ENCODE measurements at places on chromosomes 2 and 18. TPM values are rescaled to one million over a fixed set of nuclear protein-coding genes. Genes with fewer than 3 reads are reported as not detected.

DNA sequence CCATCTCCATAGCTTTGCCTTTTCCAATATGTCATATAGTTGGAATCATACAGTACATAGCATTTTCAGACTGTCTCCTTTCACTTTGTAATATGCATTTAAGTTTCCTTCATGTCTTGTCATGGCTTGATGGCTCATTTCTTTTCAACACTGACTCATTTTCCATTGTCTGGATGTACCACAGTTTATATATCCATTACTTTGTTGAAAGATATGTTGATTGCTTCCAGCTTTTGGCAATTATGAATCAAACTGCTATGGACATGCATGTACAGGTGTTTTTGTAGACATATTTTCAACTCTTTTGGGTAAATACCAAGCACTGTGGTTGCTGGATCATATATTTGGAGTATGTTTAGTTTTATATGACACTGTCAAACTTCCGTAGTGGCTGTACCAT lies 26.3 kb downstream of the ACSL3 start:
- no peak for DNase-seq

- no peak for DNase-seq
Observed at GRCh38 chr2:67039517-67040103, 357.5 kb upstream of the ETAA1 start.

GRCh38 chr2:53752385-53752784 lies 15.2 kb upstream of the CHAC2 start:
- no peak for DNase-seq

GRCh38 chr2:10038123-10038522 lies 5.2 kb upstream of the KLF11 start:
- DNase-seq: no peak

GRCh38 chr2:224155896-224156295 lies 116.8 kb upstream of the SERPINE2 start:
- DNase-seq: no peak

DNA sequence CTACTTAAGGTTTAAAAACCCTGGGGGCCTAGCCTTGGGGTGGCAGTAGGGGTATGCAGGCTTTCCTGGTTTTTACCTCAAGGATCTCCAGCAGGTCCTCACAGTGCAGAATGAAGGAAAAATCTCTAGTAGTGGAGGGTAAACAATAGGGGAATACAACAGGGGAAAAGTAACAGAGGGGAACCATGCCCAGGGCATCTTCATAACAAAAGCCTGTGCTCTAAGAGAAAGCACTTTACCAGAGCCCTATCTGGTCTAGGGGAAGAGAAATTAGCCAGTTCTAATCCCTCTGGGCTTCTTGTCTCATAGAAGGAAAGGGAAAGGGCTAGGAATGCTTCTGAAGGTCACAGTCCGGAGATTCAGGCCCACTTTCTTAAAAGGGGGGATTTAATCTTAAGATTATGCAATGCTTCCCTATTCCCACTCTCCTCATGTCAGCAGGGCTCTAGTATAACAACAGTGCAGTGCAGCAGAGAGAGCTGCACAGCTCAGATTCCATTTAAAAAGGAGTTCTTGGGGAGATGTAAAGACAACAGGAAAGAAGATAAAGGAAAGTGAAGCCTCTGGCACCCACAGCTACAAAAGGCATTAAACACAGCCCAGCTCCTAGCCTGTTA lies 149.0 kb upstream of the CYP1B1 start:
- DNase-seq: no peak

DNA sequence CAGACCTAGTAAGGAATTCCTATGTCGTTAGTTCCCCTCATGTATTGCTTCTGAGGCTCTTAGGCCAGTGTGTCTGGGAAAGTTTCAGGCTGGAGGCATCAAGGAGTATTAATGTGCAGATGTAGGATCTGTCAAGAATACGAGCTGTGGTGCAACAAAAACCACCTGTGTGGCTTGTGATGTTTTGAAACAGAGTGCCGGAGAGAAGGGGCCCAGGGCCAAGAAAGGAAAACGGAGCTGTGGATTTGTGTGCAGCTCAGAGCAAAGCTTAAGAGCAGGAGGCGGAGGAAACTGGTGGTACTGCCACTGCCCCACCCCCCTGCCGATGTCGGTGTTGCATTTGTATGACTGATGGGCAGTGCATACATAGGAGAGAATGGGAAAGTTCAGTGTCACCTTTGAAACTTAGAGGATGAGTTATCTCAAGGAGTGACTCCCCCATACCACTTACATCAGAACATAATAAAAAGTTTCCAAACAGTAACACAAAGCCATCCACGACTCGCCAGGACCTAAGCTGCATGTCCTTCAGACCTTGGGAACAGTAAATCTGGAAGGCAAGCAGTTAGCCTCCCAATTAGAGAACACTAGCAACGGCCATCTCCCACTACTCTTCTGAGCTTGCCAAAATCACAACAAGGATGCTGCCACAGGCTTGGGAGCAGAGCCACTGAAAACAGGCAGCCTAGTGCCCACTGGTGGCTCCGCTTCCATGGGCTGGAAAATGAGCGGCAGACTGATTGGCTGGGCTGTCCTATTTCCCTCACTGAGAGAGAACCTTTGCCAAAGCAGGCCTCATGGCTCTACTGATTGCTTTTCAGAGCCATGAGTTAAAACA lies 152.7 kb upstream of the NT5C1B start:
- no peak for DNase-seq

DNA sequence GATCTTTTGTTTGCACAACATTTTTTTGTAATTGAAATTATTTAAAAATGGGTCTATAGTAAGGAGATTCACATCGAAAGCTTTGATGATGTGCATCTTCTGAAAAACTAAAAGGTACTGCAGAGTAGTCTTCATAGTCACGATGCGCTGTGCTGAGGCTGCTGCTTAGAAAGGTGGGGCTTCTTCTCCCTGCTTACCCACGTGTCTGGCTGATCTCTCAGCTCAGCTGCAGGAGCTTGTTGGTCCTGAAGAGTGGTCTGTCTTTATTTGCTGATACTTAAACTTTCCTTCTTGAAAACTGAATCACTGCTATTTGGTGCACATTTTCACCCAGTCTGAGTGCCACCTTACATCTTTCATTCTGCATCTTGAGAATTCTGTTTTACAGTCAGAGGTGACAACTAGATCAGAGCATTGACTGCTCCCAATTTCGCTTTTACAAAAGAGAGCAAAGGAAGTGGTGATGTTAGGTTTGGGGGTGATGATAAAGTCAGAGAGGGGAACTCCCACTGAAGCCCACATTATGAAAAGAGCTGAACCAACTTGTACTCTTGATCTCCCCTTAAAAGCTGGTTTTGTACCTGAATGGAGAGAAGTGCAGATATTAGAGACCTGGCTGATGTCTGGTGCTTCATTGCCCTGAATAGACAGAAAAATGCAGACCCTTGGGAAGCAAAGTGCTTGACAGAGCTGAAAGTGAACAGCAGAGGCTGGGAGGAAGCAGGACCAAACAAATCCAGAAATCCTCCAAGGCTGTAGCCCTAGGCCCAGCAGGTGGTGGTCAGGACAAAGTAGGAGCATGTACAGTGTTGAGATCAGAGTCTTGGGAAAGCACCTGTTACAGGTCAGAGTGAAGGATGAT lies 984.5 kb downstream of the TSN start:
- DNase-seq: no peak

- DNase-seq: no peak
Observed at GRCh38 chr2:47006374-47007222, 91.0 kb upstream of the MCFD2 start.

- DNase-seq: no peak
Observed at GRCh38 chr18:50475538-50476193, 84.2 kb upstream of the MAPK4 start.

DNA sequence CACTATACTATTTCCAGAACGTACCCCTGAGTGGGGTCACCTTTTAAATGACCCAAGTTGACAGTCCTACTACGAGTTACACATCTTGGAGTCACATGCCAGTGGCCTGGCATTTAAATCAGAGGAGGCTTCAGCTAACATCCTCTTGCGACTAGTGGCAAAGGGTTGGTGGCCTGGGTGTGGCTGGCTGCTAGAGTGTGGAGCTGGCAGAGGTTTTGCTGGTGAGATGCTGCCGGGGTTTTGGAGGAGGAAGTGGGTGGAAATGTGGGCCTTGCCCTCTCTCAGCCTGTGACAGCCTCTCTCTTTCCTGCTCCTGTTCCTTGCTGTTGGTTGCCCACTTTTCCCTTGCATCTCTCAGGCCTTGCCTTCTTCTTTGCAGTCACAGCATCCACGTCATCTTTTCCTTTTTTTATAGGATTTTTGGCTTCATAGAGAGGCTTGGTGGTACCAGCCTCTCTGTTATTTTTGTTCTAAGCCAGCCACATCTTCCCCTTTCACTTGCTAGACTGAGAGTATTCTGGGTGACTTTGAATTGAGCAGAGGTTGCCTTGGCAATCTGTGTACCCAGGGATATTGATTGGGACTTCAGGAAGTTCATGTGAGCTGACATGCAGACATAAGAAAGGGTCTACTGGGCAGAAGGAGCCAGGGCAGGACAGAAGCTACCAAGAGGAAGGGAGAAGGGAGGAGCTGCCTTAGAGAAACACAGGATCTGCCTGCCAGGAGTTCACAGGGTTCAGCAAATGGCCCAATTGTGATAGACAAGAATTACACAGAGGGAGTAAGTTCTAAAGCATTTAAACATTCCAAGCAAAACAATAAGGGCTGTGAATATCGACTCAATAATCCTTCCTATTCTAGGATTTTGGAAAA lies 55.4 kb downstream of the CDC42EP3 start:
- no peak for DNase-seq

GRCh38 chr2:72669121-72669520 lies 156.7 kb downstream of the EXOC6B start:
- DNase-seq: no peak

GRCh38 chr18:75698861-75699260 lies 271.4 kb upstream of the SMIM21 start:
- no peak for DNase-seq

DNA sequence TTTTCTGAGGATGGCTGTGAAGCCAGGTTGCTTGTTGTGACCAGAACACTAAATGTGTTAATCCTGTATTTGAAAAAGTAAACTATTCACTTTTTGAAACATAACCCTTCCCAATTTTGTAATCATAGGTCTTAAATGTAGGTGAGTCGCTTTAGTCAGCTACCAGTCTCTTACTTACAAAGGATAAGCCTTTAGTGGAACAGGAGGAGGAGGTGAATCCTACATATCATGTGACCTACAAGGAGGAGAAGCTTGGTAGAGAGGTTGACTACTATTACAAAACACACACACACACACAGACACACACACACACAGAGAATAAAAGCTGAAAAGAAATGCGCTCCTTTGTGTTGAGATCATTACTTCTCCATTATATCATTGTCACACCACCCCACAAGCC lies 59.9 kb upstream of the SPAG16 start:
- DNase-seq: no peak

- DNase-seq: peak; percentile 48
Observed at GRCh38 chr2:96642564-96643360, at the start of gene FER1L5. Gene FER1L5 (plus strand): TSS chr2:96642764. CDS start chr2:96642837, 73 bp downstream.

DNA sequence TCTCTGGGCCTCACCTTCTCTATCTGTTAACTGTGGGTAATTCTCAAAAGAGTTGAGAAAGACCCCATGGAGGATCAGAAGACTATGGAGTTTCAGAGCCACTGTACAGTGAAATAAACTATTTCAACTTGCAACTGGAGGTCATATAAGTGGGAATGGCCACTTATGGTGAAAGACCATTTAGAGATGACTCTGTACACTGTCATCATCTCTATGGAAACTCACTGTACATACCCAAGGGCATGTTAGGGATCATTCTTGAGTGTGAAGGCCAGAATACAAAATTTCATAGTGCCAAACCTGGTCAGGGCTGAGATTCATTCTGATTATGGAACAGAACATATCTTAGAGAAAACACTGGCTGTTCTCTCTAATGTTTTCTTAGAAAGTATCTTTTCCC lies 149.3 kb downstream of the KLHL14 start:
- no peak for DNase-seq

GRCh38 chr2:212548455-212548819 lies 9.8 kb upstream of the ERBB4 start:
- DNase-seq: no peak

DNA sequence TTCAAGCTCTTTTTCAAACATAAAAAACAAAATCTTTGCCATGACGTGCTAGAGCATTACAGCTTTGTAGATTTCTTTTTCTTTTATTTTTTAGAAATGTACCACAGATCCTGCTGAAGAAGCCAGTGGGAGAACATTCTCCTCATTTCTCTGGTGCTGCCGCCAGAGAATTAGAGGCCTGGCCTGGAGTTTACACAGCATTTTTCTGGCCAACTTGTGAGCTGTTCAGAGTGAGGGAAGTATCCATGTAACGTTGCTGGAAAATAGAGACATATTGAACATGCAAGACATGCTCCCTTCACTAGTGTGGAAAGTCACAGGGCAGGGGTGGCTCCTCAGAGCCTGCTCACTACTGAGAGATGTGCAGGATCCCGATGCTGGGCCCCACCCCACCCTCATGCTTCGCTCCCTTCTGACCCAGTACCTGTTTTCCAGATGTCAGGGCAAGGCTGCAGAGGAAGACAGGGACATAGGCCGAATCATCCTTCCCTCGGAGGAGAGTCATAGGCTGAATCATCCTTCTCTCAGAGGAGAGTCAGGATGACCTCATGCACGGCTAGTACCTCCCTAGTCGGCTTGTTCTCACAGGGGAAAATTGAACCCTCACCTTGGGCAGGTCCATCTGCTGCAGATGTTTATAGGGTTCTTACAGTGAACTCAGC lies 298.5 kb downstream of the INSIG2 start:
- no peak for DNase-seq

- DNase-seq: no peak
Observed at GRCh38 chr2:142878031-142878678, 691 bp downstream of the KYNU start.

GRCh38 chr18:13910501-13910900 lies 4.8 kb downstream of the MC2R start:
- no peak for DNase-seq

DNA sequence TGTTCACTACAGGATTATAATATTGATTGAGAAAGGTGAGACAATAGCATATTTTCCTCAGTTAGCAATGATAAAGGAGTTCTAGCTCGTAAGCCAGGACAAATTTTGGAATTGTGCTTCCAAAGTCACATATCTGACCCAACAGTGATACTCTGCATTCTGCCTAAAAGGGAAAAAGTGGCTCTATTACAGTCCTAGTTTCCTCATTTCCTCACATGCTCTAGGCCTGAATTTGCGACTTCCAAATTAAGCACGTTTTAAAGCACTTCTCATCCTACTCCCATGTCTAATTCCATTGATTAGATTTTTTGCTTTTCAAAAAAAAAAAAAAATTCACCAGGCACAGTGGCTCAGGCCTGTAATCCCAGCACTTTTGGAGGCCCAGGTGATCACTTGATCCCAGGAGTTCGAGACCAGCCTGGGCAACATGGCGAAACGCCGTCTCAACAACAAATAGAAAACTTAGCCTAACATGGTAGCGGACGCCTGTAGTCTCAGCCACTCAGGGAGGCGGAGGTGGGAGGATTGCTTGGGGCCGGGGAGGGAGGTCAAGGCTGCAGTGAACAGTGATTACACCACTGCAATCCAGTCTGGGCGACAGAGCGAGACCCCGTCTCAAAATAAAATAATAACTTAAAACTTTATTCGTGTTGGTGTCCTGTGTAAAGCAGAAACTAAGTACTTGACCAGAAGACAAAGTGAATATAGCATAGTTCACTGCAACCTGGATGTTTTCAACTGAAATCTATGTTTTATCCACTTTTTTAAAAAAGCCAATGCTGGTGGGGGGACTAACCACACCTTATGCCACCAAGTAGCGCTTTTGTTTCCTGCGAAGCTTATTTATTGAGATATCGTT lies 1.5 kb downstream of the ESCO1 start:
- no peak for DNase-seq

GRCh38 chr2:121076498-121076820 lies 208.5 kb downstream of the TFCP2L1 start:
- no peak for DNase-seq

SERPINB3 gene
- total RNA-seq: 0.16 TPM

CXXC1 gene
- total RNA-seq: 32.4 TPM

BOLL gene
- 0.11 TPM for total RNA-seq

ESPNL gene
- total RNA-seq: 3.5 TPM

INPP5D gene
- total RNA-seq: 13.5 TPM

GKN1 gene
- total RNA-seq: not detected

EIF2AK2 gene
- total RNA-seq: 82.3 TPM

LRRC30 gene
- total RNA-seq: 0.32 TPM
